ENCODE measurements at places on chromosomes 1 and 21. TPM values are rescaled to one million over a fixed set of nuclear protein-coding genes. Genes with fewer than 3 reads are reported as not detected.
A peak's percentile ranks its signal among the peaks of the same experiment; 100 is the strongest.

FOXD3 gene
- not detected for total RNA-seq

DNA sequence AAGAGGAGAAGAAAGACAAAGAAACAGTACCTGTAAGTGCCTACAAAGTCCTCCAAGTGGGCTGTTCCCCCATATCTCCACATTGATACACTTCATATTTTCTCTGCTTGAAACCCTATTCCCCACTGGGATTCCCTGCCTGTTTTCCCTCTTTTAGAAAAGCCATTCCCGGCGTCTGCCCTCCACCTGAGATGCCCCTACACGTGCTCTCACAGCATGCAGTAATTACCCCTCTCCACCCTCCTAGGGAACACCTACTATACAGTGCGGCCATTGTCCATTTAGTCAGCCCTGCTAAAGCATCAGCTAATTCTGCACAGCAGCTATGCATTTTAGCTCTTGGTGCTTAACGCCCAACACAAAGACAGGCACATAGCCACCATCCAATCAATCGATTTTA is 135.7 kb upstream of the TIAM1 start:
- no peak for DNase-seq

DNA sequence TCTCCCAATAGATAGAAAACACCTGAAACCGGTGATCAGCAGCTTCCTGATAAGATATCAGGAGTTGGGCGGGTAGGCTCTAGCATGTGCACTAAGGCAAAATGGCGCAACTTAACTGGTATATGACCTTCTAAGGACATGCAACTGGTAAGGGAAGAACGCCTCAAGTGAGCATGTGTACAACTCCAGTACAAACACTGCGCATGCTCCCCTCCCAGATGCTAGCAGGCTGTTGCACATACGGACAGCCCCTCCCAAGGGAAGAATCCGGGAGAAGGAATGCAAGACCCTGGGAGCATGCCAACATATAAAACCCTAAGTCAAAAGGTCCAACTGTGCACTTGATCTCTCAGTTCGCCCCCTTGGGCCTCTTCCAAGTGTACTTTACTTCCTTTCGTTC is 110.8 kb downstream of the TSEN15 start:
- no peak for DNase-seq

- DNase-seq = no peak
Measured at GRCh38 chr1:179029321-179029759, 3.6 kb downstream of the FAM20B start.

DNA sequence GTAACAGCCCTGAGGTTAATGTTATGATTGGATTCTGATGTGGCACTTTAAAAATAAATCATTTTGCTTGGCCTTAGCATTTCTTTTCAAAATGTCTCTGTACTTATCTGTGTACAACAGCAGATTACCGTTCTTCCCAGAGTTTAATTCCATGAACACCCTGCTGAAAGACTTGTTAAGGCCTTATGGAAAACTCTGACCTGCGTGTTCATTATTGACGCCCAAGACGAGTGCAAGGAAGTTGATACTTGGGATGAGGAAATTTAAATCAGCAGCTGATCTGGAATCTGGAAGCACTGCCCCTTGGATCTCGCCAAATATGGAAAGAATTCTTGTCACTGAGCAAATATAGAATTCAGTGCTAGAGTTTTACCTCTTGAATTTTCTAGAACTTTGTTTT is 6.7 kb downstream of the ERG start:
- no peak for DNase-seq

DNA sequence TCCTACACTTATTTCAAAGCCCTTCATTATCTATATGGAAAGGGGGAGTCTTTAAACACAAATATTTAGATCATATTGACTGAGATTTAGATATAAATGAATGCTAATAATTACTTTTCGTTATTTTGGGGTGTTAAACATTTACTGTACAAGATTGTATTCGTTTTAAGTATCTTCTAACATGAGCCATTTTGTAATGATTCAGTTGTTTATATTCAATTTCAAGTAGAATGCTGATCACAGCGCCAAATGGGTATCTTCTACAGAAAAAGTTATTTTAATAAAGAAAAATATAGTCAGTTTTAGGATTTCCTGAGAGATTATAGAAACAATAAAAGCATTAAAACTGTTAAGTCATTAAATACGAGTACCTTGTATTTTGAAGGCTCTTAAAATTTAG is 104.5 kb upstream of the HNRNPU start:
- DNase-seq = no peak

- peak; percentile 79 for DNase-seq
Measured at GRCh38 chr1:201916649-201917249, 28.1 kb downstream of the SHISA4 start.

DNA sequence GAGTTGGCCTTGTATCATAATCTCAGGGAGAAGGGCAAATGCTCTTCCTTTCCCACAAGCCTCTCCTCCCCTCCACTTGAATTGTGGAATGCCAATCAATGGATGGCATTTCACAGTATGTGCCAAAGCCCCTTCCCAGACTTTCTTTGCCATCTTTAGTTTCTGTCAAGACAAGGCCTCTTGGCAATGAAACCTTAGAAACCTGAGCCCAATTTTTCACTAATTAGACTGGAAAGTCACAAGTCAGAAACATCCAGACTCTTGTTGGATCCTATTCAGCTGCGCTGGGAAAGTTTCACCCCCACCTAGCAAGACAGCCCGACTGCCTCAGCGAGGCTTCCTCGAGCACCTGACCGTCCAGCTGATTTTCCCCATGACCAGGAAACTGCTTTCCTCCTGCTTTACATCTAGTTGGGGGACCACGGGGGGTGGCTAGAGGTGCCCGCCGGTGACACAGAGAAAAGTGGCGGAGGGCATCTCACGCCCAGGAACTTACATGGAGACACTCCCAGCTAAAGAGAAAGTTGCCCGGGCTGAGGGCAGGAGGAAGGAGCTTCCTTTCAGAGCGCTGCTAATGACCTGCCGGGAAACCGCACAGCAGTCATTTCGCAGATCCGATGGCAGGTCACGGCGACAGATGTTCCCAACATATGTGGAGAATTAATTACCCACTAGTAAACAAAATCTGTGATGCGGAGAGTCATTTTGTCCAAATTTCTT is 302.6 kb upstream of the RRP15 start:
- DNase-seq = peak; percentile 5

GRCh38 chr1:27152004-27152828 is 2.7 kb downstream of the SLC9A1 start:
- DNase-seq = no peak
